ENCODE measurements at places on chromosomes 6 and 20. TPM values are rescaled to one million over a fixed set of nuclear protein-coding genes. Genes with fewer than 3 reads are reported as not detected.

- no peak for DNase-seq
Measured at GRCh38 chr6:110488606-110489190, 12.3 kb upstream of the SLC22A16 start.

DNA sequence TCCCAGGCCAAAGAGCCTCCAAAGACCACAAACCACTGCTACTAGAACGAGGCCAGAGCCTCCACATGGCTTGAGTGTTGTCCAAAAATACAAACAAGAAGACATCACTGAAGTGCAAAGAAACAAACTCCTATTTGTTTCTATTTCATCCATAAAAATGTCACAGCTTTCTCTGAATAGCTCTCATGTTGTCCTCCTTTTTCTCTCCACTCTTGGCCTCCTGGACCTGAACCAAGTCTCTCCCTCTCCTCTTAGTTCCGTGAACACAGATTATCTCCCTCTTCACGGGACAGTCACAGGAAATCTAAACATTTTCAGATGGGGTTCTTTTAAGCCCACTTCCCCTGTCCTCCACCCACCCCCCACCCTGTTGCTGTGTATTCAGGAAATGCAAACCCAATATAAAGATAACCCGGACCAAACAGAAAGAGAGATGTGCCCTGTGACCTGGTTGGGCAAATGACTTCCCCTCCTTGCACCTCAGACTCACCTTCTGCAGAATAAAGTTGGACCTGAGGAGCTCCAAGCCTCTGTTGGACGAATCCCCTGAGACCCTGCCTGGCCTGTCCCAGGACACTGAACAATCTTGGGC lies 75.8 kb upstream of the MRPS10 start:
- no peak for DNase-seq

DNA sequence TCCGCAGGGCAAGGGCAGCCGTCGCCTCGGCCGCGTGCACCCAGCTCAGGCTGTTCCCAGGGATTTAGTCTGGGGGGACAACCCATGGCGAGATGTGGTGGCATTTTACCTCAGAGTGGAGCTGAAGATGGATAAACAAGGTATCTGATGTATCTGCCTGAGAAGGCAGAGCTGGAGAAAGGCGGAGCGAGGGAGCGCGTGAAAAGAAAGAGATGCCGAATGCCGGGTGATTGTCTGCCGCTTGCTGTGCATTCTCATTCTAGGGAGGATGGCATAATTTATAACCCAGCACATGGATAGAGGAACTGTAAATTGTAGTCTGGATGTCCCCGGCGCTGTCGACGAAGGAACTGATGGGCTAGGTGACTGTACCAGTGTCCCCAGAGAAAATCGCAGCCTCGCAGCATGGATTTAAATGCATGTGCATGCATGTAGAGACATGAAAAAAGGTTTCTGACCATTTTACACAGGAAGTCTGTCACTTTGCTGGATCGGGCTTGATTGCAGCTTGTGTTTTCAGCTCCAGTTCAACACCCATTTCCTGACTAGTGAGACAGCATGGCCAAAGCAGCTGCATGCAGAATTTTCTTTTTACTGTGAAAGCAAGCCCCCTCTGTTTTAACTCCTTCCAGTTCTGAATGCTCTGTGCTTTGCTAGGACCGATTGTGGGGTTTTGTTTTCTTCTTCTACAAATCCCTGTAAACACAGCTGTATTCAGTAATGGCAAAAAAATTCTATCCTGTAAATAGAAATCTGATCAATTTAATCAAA lies 149.7 kb downstream of the PRL start:
- DNase-seq: no peak

DNA sequence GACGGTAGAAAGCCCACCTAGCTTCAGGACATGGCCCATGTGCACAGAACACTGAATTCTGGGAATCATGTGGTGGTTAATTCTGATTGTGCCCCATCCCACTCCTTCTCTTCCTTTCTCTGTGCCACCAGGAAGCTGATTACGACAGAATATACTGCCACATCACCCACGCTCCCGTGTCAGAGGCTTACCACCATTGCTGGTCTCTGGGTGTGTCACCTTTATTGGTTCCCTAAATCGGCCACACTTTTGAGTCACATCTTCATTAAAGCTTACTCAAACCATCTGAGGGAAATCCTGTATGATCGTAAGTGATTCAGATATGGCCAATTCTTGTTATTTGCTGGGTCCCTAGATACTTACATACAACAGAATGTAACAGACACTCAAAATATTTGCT lies 3.1 kb downstream of the TRMT6 start:
- no peak for DNase-seq

Gene TMEM14A
- 8.0 TPM for total RNA-seq

Gene RNF182
- 3.6 TPM for total RNA-seq

DNA sequence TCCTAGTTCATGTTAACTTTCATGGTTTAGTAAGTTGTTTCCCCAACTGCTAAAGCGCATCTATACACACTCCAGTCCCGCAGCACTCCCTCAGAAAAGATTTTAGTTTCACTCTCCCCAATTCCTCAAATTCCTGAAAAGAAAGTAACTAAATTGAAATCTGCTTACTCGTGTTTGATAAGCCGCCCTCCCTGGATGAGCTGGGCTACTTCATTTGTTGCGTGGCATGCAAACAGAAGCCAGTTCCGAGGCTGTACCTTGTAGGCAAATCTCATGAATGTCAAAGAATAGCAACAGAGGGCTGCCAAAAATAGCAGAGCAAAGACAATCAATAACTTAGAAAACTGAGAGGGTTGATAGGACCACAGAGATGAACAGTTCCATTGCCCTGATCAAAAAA lies 16.9 kb downstream of the MPC1 start:
- no peak for DNase-seq
